CD4-positive, alpha-beta T cell treated with Interleukin-10 for 1 hour (primary cell): ENCODE measurements at places on chromosomes 2 and 18.

- no peak for DNase-seq
Observed at GRCh38 chr18:47209171-47209570, 33.0 kb upstream of the IER3IP1 start.

GRCh38 chr2:172427990-172428831, 825 bp downstream of the ITGA6 start:
- peak; percentile 68 for DNase-seq

DNA sequence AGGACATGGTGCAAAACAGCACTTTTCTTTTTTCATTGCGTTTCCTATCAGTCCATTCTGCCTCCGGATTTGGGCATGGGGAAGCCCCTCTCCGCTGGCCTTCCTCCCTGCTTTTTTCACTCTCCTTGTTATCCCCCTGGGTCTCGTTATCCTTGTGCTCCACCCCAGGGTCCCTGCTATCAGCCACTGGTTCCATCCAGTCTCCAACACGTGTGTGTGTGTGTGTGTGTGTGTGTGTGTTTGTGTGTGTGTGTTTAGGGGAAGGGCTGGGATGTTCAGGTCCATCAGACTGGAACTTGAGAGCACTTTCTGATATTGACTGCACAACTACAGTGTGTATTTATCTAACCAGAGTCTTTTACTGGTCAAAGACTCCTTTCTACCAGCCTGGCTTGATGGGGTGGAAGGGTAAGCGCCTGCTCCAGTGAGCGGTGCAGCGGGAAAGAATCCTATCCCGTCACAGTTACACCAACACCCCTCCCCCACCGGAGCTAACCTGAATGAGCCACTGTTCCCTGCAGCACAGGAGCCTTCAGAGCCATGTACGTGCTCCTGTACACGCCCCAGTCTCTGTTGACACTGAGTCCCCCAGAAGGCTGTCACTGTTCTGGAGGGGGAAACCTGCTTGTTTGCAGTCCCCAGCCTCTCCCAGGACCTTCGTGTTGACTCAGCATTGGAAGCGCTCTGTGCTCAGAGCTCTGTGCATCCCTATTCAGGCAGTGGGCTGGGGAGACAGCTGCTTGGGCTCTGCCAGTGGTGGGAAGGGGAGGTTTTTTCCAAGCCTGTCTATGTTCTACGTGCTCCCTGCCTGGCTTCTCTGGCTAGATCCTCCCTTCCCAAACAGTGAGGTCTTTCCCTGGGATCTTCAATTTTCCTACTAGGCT, 4.6 kb downstream of the INHA start:
- no peak for DNase-seq

- no peak for DNase-seq
Observed at GRCh38 chr2:3805201-3805939, 102.0 kb downstream of the DCDC2C start.

DNA sequence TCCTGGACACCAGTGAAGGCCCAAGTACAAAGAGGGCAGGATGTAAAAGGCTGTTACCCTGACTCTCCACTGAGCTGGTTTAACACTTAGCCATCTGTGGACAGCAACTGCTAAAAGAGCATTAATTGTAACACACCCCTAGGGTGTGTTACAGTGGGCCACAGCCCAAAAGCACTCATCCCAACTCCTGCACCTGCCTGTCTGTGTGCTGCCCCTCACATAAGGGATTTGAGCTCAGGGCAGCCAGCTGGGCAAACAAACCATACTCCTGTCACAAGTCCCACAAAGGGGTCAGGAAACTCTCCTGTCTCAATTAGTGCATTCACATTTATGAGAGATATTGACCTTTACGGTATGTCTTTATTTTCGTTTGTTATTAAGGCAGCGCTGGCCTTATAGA, 833.1 kb upstream of the NXPH2 start:
- DNase-seq, result no peak

GRCh38 chr18:48161911-48162698, 231.6 kb upstream of the SMAD2 start:
- DNase-seq, result no peak

- no peak for DNase-seq
Observed at GRCh38 chr18:64519201-64519600, 370.3 kb upstream of the LINC00305 start.

GRCh38 chr2:74560591-74560990, 6.1 kb downstream of the DOK1 start:
- DNase-seq, result no peak

DNA sequence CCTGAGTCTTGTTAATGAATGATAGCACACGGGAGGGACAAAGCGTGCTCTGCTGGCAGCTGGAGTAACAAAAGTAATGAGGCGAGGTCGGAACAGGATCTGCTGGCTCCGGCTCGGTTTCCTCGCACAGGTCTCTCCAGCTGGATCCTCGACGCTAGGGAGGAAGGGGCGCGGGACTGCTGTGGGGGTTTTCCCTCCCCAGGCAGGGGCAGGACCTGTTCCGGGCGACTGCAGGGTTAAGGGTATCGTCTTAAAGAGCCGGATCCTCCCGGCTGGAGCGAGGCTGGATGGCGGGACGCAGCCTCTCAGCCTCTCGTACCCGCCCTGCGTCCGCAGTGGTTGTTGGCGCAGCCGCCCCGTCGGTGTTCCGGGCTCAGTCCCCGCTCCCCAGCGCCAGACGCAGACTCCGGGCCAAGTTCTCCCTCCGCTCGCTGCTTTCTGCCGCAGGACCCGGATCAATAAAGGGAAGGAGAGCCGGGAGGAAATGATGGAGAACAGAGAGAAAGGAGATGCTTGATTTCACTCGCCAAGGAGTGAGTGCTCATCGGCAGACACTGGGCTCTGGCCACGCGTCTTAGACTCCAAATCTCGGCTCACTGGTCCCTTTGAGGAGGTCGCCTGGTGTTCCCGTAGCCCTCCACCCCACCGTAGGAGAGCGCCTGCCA, 1.1 kb upstream of the LIPG start:
- no peak for DNase-seq

DNA sequence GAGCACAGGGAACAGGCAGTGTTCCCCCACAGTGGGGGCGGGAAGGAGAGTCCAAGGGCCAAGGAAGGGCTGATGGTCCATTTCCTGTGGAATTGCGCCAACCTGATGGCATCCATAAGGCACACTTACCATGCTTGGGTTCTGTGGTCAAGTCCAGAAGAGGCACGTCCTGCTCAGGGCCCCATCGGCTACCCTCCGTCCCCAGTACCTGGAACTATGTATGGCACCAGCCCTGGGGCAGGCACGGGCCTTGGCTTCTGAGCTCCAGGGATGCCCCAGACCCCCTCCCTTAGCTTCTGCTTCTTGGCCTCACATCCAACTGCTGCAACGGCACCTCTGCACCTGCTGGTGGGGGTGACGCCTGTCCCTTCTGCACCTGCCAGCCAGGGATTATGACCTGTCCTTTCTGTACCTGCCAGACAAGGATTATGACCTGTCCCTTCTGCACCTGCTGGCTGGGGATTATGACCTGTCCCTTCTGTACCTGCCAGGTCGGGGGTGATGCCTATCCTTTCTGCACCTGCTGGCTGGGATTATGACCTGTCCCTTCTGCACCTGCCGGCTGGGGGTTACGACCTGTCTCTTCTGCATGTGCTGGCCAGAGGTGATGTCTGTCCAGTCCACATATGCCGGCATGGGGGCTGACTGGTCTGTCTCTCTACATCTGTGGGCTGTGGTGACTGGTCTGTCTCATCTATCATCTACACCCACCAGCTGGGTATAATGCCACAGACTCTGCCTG, 45.4 kb upstream of the SNTG2 start:
- DNase-seq, result no peak

- DNase-seq, result no peak
Observed at GRCh38 chr18:35582899-35583558, 1.5 kb downstream of the GALNT1 start.

GRCh38 chr2:232649033-232649432, 15.6 kb downstream of the EFHD1 start:
- DNase-seq, result no peak

DNA sequence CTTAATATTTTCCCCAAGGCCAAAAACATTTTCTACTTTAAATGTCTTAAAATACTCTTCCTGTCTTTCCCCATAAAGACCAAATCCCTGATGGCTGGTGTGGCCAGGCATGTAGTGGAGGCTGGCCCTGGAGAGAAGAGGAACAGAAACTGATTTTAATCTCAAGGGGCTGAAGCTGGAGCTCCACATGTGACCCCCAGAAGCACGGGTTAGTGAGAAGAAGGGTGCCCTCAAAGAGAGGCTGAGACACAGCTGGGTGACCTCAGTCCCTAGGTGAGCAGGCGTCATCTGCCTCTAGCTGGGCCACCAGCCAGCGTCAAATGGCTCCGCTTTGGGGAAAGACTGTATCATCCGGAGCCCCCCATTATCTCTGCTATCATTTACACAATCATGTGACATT, 19.3 kb upstream of the TMEM18 start:
- no peak for DNase-seq

DNA sequence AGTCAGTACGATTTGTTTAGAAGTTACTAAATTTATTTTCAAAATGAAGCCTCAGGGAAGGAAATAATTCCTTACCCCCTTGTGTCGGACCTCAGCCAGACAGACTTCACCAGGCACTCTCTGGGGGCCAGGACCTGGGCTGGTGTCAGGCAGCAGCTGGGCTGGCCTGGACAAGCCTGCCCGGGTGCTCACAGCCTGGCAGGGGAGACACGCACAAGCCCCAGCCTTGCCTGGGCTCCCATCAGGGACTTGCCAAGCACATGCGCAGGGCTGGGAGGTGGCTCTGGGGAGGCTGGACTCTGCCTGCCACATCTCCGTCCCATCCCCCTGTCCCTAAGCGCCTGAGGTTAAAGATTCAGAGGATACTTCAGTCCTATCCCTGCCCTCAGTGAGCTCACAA, 56.8 kb upstream of the HS6ST1 start:
- DNase-seq, result no peak

DNA sequence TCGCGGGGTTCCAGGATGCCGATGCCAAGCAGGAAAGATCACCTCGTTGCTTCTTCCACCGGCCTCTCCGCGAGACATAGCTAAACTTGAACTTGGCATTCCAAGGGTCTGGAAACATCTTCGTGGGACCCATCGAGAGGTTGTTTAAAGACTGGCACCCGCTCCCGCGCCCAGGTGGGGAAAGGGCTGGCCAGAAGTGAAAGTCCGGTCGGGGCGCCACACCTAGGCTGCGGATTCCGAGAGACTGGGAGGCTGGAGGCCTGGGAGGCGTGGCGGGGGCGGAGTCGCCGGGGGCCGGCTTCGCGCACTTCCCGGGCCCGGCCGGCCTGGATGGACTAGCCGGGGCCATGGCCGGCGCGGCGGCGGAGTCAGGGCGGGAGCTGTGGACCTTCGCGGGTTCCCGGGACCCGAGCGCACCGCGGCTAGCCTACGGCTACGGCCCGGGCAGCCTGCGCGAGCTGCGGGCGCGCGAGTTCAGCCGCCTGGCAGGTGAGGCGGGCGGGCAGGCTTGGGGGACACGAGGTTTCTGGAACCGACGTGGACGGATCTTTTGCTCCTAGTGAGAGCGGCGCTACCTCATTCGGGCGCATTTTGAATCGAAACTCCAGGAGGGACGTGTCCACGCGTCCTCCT, at the start of gene MOCOS:
Gene MOCOS, plus strand, starts transcription at position 305 of the 633 bp plus-strand sequence. Its CDS starts 43 bp downstream, at position 348.
- peak; percentile 30 for DNase-seq

DNA sequence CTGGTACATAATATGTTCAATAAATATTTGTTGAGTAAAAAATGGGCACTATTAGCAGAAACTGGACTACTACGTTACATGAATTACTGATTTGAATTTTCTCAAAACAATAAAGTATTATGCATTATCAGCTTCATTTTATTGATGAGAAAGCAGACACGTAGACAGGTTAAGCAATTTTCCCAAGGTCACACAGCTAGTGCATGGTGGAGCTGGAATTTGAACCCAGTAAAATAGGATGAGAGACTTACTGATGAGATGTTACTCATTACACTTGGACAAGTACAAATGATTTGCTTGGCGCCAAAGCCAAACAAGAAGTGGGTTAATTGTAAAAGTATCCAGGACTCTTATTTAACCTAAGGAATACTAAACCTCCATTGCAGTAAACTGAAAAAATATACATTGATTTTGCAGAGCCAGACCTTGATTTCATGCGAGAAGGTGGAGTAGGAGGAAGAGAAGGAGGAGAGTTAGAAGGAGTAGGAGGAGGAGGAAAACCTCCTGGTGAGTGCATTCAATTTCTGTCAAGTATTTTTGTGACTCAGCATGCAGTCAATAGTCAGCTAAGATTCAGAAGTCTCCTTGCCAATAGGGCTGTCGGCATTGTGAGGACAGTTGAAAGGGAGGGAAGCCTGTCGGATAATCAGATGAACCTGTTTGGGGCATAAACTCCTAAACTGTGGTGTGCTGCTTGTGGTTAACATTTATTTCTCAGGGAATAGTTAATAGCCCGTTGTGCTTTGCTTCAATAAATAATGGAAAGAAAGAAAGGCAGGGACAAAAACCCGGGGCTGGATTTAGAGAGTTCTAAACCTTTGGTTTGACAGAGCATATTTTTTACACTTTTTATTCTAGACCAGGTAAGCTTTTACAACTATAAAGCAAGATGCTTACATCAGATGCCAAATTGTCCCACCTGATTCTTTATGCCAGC, 77.0 kb upstream of the TACR1 start:
- DNase-seq, result no peak

- no peak for DNase-seq
Observed at GRCh38 chr2:135803278-135803677, 33.7 kb downstream of the LCT start.

DNA sequence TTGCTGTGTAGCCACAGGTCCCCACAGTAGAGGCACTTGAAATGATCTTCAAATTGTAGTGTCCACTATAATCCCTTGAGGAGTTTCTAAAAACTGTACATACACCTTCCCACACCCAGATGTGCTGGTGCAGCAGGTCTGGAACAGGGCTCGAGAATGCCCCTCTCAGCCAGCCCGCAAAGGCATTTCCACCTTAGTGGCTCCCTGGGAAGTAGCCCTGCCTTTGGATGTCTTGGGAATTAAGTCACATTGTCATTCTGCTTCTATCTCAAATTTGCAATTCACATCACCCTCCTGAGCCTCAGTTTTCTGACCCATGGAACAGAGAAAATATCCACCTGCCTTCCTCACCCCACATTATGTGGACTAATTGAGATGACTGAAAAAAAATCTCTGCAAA, 44.3 kb upstream of the TCF7L1 start:
- no peak for DNase-seq

DNA sequence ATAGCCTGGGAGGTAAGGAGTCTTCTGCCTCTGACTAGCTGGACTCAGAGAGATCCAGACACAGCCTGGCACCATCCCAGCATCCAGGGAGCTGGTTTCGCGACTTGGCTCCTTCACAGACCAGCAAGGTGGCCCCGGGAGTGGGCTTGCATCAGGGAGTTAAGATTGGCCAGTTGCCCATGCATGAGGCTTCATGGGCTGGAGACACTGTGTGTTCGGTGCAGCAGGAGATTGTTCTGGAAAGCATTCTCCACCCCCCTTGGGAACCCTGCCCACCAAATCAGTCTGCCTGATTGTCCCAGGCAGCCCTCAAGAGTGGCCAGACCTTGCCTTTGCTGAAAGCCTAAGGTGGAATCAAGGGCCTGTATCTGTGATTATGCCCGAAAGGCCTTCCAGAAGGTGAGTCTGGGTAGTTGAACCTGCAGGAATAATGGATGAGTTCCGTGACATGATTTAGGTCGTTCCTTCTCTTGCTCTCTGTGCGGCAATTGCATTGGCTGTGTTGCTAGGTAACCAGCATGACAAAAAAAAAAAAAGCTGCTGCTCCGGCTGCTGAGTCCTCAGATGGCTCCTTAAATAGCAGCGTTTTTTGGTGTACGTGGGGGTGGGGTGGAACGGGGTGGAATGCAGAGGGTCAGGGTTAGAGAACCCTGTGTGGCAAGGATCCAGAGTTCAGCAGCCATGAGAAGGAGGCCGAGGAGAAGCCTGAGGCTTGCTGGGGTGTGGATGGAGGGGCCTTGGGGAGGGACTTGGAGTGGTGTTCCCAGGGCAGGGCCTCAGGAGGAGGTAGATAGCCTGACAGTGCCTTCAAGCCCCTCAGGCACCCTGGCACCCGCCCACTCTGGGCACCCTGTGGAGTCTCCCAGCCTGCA, 93.0 kb upstream of the MCFD2 start:
- DNase-seq, result no peak

GRCh38 chr2:72289283-72289682, 141.6 kb upstream of the CYP26B1 start:
- no peak for DNase-seq
